Skeletal muscle tissue (tissue), 5 donors: ENCODE measurements at places on chromosomes 11 and 22. TPM values are rescaled to one million over a fixed set of nuclear protein-coding genes. Genes with fewer than 3 reads are reported as not detected.

The SYT8 gene
- total RNA-seq = not detected

The C11orf52 gene
- total RNA-seq = 0.52 TPM

The TSPAN18 gene
- total RNA-seq = 11.5 TPM

The TMEM86A gene
- 3.1 TPM for total RNA-seq

The OR4A16 gene
- not detected for total RNA-seq

The LTO1 gene
- total RNA-seq = 7.8 TPM

The ACTN3 gene
- total RNA-seq = 156 TPM

The APOL4 gene
- 21.4 TPM for total RNA-seq

The ZNHIT2 gene
- total RNA-seq = 4.2 TPM

The NRXN2 gene
- total RNA-seq = 9.4 TPM

The SAAL1 gene
- total RNA-seq = 11.0 TPM

The PDE3B gene
- total RNA-seq = 5.2 TPM

The RIMBP3B gene
- total RNA-seq = not detected

The CSF2RB gene
- total RNA-seq = 2.6 TPM

The LRP4 gene
- 8.9 TPM for total RNA-seq

The TPP1 gene
- 15.7 TPM for total RNA-seq

The SLC17A6 gene
- not detected for total RNA-seq

The SPECC1L gene
- 21.9 TPM for total RNA-seq

The ACR gene
- 0.52 TPM for total RNA-seq

The OR52H1 gene
- total RNA-seq = 0.52 TPM
